ENCODE measurements at places on chromosomes 7 and 10.

DNA sequence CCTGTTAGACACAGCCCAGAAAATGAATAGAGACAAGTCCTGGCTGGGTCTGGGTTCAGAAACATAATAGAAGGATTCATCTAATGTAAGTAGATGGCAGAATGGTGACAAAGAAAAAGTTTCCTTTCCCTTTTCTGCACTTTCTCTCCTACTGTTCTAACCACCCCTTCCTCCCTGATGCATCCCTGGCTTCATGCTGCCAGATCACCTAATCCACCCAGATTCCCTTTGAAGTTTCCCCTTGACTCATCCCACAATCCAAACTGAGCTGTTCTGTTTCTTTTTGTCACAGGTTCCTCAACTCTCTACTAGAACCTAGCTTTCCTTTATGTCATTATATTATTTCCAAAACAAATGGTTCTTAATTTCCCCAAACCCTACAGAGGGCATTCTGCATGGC, 1.1 kb upstream of the MACC1 start:
- no peak for DNase-seq

DNA sequence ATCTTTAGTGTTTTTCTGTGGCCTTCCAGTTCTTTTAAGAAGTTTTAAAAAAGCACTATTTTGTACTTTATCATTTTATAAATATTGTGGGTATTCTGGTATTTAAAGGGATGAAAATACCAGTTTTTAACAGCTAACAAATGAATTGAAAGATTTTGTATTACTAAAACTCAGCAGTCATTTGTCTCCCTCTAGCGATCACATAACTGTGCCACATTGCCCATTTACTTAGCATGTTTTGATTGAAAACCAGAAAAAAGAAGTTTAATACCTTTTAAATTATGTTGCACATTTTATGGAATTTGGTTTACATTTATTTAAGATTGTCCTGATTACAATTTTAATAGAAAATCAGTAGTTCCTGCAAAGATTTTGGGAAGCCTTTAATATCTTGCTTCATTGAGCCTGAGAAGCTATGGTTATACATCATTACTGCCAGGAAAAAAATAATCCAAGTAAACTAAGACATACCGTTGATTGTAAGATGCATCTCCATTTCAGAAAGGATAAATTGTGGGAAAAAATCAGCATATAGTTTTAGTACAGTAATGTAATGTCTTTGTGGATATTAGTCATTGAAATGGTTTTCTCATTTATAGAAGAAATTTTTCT, 34.9 kb downstream of the TAX1BP1 start:
- no peak for DNase-seq

- DNase-seq: no peak
Measured at GRCh38 chr7:45146531-45147379, 10.8 kb upstream of the RAMP3 start.

GRCh38 chr10:52232561-52233350, 81.3 kb upstream of the DKK1 start:
- no peak for DNase-seq

- DNase-seq: no peak
Measured at GRCh38 chr7:151088019-151088855, 2.0 kb downstream of the AGAP3 start.

Measured in HFFc6 (cell line).